Uterus (tissue), 4 donors: ENCODE measurements at places on chromosomes 1 and 21. TPM values are rescaled to one million over a fixed set of nuclear protein-coding genes. Genes with fewer than 3 reads are reported as not detected.

Gene SLX9
- not detected for total RNA-seq

Gene CCDC181
- 5.2 TPM for total RNA-seq

Gene HHIPL2
- not detected for total RNA-seq

Gene MAP10
- total RNA-seq, result 5.0 TPM

Gene RGS18
- total RNA-seq, result 2.3 TPM

Gene MYOG
- total RNA-seq, result not detected

Gene CR1L
- total RNA-seq, result not detected

Gene LCE1B
- total RNA-seq, result not detected

DNA sequence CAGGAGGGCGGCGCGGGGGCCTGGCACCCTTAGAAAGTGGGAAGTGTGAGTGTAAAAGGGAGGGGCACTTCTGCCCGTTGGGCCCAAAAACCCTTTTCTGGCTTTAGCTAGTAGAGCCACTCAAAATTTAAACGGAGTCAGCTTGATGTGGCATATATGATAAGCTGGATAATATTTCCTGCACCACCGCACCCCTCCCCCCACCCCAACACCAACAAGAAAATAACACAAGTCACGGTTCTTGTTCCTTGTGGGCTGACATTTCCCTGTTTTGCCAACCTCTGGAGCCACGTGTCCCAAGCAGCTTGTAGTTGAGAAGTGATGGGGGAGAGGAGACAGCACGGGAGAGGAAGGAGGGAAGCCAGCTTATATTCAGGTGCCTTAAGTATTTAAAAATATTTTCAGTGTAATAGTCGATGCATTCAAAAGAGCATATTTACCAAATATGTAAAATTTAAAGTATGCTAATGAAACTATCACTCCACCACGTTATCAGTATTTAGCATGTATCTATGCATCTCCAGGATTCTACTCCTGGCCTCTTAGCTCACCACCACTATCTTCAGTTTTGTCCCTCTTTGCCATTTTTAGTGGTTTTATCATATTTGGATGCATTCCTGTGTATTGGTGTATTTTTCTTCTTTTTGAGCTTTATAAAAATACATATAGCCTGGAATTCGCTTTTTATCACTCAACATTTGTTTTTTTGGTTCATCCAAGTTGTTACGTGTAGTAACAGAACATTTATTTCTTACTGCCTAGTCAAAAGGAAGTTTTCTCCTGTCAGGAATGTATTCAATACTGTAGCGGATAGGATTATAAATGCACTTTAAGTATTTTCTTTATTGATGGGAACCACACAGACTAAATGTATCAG, 773 bp upstream of the DDX59 start:
- DNase-seq, result no peak

GRCh38 chr1:209691237-209691636, 13.4 kb upstream of the HSD11B1 start:
- no peak for DNase-seq

DNA sequence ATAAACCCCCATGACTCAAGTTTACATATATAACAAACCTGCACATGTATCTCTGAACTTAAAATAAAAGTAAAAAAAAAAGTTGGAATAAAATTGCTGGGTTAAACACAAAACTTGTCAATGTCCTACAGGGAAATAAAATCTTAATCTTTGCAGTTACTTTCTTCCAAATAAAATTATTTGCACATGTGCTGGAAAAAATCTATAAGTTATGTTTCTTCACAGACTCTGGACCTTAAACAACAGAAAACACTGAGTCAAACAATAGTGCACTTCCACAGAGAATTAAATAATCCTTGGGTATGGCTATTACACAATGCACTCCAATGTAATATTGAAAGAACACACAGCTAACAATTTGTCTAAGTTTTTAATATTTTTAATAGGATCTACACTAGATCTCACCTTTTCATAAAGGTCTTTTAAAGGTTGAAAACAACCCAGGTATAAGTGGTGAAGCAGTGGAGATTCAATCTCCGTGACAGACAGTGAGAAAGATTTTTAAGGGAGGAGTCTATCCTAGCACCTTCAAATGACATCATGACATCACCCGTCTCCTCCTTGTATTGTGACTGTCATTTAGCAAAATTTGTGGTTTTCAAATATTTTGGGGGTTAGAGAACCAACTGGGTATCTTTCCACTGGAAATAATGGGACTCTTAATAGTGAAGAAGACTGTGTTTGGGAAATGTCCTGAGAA, 25.2 kb upstream of the FGGY start:
- DNase-seq, result no peak

DNA sequence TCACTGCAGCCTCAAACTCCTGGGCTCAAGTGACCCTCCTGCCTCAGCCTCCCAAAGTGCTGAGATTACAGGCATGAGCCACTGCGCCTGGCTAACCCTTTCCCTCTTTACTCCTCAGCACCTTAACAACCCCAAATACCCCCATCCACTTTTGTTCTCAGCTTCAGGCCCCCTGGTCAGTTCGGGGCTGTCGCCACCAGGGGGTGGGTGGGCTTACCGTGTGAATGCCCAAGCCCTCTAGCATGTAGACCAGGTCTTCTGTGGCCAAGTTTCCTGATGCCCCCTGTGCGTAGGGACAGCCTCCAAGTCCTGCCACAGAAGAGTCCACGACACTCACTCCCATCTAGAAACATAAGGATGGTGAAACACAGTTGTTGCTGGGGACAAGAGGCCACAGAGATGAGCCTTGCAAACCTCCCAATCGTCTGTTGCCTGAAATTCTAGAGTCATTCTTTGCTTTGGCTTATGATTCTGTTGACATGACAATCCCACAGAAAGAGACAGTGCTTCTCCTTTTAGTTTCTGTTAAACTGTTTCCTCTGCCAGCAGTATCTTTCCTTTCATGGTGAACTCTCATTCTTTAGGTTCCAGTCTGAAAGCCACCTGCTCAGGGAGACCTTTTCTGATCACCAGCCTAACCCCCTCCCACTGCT, 3.8 kb upstream of the GALE start:
- DNase-seq, result no peak

- no peak for DNase-seq
Measured at GRCh38 chr1:8506995-8507615, 189.2 kb downstream of the SLC45A1 start.

DNA sequence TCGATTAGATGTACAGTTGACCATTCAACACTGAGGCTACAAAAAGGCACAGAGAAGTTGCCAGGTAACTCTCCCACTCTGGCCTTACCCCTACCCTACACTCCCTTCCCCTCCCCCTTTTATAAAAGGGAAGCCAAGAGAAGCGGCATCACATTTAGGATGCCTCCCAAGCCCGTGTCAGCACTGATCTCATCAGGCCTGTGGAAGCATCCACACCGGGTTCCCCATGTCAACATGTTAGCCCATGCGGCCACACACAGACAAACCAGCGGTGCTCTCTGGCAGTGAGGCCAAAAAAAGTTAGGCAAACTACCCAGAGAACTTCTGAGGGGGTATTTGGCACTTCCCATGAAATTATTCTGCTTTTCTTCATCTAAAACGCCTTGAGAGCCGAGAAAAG, 29.9 kb downstream of the BCAR3 start:
- no peak for DNase-seq

DNA sequence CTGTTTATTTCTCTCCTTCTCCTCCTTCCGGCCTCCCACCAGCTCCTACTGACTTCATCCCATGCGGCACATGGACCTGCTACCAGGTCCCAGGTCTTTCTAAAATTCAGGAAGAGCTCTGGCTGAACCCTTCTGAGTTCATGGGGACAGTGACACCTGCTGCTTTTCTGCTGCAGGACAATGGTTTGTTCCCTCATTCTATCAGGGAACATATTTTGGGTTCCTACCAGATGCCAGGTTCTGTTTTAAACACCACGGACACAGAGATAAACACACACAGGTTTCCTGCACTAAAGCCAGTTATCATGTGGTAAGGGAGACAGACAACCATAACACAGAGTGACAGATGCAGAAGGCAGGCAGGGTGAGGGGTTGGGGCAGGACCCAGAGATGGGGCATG, 114.0 kb upstream of the RAB4A start:
- DNase-seq, result no peak

DNA sequence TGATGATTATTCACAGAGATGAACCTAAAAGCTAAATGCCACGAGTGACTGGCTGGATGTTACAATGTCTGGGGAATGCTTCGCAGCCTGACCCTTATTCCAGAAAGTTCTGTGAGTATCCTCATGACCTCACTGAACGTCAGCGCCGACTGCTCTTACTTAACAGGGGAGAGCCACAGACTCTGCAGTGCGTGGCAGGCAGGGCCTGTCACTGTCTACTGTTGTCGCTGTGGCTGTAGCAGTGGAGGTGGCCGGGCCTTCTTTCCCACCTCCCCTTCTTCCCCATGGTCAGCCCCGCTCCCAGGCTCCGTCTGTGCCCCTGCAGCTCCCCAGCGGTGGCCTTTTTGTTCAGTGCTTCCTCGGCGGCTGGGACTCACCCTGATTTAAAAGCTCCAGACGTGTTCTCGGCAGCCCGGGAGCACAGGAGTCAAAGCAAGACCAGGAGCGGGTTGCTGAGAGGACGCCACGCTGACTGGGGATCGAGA, 52.2 kb upstream of the TARBP1 start:
- peak; percentile 79 for DNase-seq

- no peak for DNase-seq
Measured at GRCh38 chr1:58155418-58156123, 391.0 kb downstream of the OMA1 start.

- no peak for DNase-seq
Measured at GRCh38 chr1:237809099-237809498, 81.6 kb downstream of the ZP4 start.

DNA sequence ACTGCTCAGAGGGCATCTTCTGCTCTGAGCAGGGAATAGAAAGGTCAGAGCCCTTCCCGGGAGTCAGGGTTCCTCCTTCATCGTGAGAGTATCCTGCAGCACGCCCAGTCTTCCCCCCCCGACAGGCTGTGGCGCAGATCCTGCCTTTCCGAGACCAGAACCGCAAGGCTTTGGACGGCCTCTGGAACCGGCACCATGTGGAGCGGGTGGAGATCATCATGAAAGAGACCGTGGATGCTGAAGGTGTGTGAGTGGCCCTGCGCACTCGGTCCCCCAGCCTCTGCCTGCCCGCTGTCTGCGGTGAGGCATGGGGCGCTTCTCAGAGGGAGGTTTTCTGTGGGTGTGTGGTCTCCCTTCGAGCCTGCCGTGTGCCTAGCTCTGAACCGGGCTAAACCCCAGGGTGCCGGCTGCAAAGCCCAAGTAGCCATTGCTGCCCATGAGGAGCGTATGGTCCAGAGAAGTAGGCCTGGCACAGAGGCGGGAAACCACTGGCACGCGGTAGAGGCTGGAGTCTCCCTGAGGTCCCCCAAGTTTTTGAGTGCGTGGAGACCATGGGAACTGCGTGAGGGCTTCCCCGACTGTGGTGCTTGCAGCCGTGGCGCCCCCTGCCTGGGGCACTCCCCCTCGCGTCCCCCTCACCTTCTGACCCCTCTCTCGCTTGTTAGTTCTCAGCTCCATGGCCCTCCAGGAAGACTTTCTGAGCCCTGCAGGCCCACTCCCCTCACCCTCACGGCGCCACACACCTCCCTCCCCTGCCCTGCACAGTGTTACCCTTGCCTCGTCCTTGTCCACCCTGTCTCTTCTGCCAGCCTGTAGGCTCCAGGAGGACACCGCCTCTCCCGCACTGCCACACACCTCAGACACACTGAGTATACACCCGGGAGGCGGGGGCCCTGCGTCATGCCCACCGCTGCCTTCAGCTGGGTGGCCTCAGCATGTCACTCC, 12.5 kb downstream of the H6PD start:
- no peak for DNase-seq
